NCI-H1048 (cell line): ENCODE measurements at places on chromosomes 6 and 20.

GRCh38 chr6:51913265-51913664, 174.1 kb downstream of the PKHD1 start:
- DNase-seq = no peak

GRCh38 chr6:72382602-72383529, 239.0 kb upstream of the KCNQ5 start:
- no peak for DNase-seq

- DNase-seq = no peak
Measured at GRCh38 chr20:46212252-46212651, 94.1 kb downstream of the CD40 start.

DNA sequence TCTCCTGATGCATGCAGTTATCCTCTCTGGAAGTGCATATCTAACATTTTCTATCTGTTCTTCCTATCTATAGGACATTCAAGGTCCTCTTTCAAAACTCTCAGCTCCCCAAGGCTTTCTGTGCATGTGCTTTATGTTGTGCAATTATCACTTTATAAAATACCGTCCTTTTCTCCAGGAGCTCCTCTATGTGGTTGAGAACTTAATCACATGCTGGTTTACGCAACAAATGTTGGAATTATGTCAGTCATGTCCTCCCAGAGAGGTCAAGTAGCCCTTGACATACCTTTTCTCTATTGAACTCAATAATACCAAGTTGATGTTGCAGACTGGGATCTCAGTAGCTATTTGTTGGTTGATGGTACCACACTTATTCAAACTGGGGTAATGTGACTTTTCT, 388.4 kb downstream of the BTBD3 start:
- DNase-seq = no peak

- no peak for DNase-seq
Measured at GRCh38 chr20:5772704-5773103, 22.5 kb downstream of the SHLD1 start.

DNA sequence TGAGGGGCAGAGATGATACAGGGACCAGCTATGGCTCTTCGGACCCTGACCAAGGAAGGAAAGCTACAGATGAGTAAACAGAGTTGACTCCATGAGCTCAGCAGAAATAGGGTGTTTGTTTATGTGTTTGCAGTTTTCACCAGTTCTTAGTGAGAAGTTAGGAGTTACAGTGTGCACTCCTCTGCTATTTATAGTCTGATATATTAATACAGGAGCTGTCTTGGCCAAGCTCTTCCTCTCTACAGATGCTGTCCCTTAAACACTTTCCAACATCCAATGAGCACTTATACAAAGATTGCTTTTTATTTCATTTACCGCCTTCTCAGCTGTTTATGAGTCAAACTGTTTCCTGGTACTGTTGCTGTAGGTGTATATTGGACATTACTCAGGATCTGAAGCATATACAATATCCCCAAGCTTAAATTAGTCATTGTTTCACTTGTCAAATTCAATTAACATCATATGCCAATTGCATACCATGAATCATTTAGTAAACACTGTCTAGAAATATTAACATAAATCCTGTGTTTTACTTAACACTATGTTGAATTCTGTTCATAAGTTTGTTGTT, 618.0 kb downstream of the PRKN start:
- DNase-seq = no peak

DNA sequence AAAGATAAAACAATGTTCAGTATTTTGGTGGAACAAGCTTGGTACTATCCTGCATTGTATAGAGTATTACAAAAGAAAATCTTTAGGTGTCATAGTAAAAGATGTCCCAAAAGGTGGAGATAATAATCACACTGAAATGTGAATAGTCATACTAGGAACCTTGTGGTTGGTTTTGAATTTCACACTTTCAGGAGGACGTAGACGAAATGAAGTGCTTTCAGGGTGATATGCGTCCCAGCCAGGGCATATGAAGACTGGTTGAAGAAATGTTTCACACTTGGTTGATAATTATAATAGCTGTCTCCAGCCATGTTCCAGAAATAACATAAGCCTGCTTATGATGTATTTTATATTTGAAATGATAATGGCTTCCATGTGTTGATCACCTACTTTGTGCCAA, 60.4 kb downstream of the SCAND1 start:
- no peak for DNase-seq

- no peak for DNase-seq
Measured at GRCh38 chr6:151958332-151958731, 150.8 kb downstream of the ESR1 start.
